ENCODE measurements at places on chromosomes 5 and 9.
A peak's percentile ranks its signal among the peaks of the same experiment; 100 is the strongest.

GRCh38 chr5:177315411-177315810 lies 3.7 kb upstream of the MXD3 start:
- DNase-seq, result no peak

DNA sequence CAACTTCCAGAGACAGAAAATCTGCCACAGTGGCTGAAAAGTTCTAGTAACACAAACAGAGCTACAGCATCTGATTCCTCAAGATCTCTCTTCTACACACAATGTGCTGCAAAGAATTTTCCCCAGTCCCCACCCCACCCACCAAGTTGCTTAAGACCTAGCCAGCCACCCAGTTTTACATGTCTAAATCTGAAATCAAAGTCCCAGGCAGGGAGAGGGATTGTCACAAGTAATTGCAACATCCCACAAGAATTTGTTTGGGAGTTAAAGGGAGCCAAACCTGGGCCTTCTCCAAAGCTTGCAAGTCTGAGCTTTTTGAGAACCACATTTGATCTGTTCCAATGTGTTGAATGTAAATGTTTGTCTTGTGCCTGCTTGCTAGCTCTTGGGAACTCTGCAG lies 15.5 kb downstream of the IGIP start:
- no peak for DNase-seq

DNA sequence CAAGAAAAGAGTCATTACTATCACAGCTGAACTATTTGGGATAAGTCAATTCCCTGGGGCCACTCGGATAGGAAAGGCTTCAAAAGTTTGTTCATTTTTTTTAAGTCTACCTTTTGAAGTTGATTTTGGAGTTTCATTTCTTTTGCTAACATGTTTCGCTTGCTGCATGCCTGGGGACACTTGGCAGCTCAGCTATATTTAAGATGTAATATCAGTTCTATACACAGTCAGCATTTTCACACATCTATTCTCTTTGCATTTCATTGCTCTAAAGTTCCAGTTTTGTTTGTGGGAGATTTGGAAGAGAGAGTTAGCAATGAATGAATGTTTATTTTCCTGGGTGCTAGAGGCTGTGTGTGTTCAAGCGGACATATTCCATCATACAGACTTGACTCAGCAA lies 445.2 kb upstream of the GRAMD2B start:
- no peak for DNase-seq

- no peak for DNase-seq
Measured at GRCh38 chr5:163363389-163363788, 74.0 kb upstream of the CCNG1 start.

DNA sequence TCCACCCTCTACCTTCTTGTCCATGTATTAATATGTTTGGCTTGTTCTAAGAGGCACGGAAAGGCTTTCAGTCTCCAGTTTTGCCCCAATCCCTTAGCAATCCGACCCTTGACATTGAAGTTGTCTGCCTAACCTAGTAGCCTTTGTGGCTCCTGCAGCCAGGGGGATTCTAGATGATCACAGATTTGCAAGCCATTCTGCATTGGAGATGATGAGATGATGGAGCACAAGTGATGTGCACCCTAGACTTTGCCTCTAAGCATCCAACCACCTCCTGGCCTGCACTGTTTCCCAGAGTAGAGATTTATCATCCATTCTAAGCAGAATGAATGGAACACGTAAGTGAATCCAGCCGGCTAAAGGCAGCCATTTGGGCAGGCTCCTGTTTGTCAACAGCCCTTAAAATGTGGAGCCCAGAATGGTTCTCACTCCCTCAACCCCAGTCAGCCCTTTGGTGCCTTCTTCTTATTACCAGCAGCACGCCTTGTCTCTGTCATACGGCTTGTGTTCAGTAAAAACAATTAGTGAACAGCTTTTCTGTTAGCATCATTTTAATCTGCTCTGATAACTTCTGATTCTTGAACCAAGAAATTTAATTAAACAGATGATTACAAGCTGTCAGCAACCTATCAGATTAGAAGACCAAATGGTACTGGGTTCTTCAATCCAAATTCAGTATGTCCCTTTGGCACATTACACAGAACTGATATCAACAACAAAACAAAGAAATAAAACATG lies 5.7 kb upstream of the TRAF1 start:
- no peak for DNase-seq

DNA sequence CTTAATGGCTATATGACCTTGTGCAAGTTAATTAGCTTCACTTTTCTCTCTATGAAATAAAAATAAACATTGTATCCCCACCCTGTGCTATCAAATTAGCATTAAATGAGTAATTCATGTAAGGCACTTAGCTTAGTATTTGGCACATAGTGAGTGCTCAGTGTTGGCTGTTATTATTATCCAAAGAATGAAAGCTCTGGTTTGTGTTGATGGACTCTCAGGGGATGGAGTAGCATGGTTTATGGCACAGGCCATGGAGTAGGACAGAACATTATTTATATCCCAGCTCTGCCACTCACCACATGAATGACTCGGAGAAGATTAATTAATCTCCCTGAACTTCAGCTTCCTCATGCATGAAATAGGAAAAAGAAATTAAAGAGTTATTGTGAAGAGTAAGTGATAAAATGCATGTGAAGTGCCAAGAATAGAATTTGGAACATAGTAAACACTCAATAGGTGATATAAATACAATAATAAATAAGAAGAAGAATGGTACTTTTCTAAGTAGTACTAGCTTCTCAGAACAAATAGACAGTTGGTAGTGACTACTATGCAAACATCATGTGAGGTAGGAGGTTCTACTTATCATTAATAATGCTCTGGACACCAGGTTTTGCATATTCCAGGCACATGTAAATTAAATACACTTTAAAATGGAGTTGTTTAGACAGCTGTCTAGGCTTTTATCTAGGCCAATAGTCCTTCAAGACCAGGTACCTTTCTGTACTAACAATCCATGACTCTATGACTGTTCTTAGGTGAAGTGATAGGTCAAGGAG lies 146.4 kb downstream of the GRIA1 start:
- DNase-seq, result no peak

GRCh38 chr5:58898538-58898937 lies 315.7 kb downstream of the RAB3C start:
- peak; percentile 61 for DNase-seq

- no peak for DNase-seq
Measured at GRCh38 chr5:9192266-9192665, 353.6 kb downstream of the SEMA5A start.

DNA sequence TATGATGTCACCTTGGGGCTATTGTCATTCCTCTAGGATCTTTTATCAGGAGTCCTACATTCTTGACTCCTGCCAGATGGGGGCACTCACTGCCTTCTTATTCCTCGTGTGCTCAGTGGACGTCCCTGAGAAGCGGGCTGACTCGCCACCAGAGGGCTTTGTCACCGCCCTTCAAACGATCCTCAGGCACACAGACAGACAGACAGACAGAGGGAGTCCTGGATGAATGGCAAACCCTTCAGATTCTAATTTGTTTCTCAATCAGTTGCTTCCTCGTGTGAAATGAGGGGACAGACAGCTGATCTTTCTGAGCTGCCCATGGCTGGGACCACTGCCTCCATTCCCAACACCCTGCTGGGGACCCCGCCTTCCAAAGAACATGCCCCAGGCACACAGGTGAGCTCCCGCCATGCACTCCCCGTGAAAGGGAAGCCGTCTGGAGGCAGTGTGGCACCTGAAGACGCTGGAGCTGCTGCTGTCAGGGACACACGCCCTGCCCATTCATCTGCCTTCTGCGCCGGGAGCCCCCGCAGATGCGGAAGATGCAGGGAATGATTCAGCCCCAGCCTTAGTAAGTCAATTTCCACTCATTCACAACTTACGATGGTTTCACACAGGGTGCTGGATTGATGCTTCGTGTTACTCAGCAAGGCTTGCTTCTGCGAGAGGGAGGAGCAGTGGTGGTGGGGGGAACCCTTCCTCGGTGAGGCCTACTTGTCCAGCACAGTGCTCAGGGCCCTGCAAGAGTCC lies 24.9 kb upstream of the SH3PXD2B start:
- peak; percentile 90 for DNase-seq

DNA sequence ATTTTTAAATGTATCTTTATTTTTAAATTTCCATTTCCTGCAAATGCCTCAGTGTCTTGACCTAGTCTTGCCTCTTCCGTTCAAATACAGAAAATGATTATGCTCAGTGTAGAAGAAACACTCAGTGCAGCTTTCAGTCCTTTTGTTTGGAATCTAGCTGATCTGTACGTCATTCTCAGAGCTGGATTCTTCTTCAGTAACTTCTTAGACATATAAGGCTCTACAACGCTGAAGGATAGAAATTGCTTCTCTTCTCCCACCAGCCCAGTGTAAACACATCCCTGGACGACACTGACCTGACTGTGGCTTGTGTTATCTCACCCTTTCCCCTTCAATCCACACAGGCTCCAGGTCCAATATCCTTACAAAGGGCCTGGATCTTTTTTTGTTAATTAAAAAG lies 3.2 kb upstream of the ALDH1B1 start:
- no peak for DNase-seq

GRCh38 chr9:117191504-117192261 lies 223.2 kb downstream of the ASTN2 start:
- DNase-seq, result no peak

DNA sequence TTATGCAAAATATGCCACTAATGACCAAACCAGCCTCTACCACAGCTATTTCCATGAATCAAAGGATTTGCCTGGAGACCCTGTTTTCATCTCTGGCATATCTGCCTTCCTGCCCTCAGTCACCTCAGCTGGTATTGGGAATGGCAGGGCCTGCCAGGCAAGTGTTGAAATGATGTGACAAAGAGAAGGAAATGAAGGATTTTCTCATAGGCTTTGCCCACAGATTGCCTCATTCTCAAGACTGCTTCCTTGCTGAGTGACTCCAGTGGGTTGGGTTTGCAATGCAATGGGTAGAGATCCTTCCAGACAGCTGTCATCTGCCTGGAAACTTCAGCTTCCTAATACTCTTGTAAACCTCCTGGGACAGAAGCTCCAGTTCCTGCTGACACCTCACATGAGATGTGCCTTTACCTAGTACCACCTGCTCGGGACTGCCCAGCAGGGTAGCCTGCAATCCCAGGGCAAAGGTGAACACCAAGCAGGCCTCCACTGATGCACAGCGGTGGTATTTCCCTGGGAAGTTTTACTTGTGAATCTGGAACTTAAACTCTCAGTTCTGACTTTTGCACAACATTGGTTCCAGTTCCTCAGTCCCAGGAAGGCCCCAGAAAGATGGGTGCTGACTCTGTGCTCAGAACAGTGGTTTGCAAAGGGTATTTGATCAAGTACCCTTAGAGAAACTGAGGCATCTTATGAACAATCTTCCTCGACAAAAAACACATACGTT lies 64.8 kb upstream of the SLC1A1 start:
- DNase-seq, result no peak

- no peak for DNase-seq
Measured at GRCh38 chr9:132609829-132610228, 27.4 kb downstream of the BARHL1 start.

DNA sequence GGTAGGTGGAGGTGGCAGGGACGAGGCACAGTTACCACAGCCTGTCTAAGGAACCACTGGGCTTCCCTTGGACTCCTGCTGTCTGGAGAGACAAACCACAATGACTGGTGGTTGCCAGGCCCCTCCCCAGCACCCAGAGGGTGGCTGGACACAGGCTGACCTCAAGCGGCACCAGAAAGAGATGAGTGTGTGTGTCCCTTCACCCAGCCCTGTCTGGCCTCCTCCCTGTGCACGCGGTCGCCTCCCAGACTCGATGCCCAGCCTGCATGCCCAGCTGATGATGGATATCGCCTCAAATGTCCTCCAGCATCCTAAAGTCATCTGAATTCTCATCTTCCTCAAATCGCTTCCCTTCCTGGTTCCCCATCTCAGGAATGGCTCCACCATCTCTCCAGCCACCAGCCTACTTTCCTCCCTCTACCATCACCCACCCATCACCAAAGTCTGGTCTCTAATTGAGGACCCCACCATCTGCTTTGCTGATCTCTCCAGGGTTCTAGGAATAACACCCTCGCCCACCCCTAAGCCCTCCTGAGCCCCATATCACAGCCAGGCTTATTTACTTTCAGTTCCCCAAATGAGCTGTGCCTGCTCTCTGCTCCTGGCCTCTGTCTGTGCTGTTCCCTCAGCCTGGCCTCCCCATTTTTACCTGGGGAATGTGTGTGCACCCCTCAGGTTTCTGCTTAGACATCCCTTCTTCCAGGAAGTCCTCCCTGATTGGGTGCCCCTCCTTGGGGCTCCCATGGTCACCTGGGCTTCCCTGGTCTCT lies 52.5 kb upstream of the GGTA1 start:
- no peak for DNase-seq

- no peak for DNase-seq
Measured at GRCh38 chr5:31359839-31360238, 166.4 kb downstream of the CDH6 start.

GRCh38 chr9:93053781-93054331 lies 4.6 kb upstream of the SUSD3 start:
- no peak for DNase-seq

DNA sequence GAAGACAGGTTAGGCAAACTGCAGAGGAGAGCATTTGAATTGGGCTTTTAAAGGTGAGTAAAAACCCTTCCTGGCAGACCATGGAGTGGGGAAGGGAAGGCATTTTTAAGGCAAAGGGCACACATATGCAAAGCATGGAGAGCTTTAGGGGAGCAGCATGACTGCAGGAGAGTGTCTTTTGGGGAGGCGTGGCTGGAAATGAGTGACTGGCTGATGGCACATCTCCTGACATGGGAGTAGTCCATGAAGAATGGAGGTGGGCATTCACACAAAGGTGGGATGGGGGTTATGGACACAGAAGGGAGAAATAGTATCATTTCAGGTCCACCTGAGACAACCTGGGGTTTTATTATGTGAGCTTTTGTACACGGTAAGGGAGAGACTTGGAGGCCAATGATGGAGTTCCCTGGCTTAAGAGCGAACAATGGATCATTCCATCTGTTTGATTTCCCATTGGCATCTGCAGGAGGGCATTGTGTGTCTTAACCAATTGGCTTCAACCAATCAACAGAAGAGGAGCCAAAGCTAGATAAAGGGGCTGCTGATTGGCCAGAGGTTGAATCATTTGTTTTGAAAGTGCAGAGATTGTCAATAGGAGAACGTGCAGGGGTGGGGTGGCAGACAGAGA lies 2.1 kb downstream of the NSG2 start:
- DNase-seq, result no peak

GRCh38 chr5:109757490-109757889 lies 67.8 kb downstream of the MAN2A1 start:
- DNase-seq, result no peak

Data from SW480 (cell line).